ENCODE measurements at places on chromosomes 11 and 22.

GRCh38 chr11:36777311-36777710, 179.3 kb upstream of the RAG2 start:
- no peak for DNase-seq

GRCh38 chr11:111472228-111472627, 40.0 kb downstream of the BTG4 start:
- no peak for DNase-seq

DNA sequence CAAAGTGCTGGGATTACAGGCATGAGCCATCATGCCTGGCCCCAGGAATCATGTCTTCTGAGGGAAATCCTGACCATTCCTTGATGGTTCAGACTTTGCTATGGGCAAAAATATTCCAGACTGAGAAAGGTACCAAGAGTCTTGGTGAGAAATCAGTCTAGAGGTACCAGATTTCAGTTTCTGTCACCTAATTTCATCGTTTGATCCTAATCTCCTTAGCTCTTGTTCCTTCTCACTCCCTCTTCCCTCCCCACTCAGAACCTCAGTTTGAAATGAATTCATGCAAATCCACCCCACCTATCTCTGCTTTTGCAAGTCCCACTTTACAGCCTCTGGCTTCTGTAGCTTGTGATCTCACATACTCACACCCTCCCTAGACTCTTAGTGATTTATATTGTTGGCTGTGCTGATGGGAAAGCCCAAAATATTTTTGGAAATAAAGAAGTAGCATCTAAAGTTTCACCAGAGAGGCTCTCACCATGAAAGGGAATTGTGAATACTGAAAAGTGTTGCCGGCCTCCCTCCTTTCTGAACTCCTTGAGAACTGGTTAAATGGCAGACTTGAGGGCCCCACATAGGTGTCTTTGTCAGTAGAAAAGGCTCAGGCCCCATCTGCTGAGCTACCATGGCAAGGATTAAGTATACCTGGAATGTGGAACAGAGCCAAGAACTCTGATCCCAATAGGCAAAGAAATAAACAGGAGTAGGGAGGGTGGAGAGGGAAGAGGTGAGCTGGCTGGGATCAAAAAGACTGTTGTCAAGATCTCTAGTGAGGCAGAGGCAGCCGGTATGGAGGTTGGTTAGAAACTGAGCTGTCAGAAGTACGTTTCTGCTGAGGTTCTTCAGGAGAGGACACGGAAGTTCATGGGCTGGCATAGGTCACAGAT, 190.5 kb upstream of the MTMR2 start:
- no peak for DNase-seq

- no peak for DNase-seq
Measured at GRCh38 chr11:71404209-71404608, 44.0 kb downstream of the DHCR7 start.

- DNase-seq, result no peak
Measured at GRCh38 chr11:106159836-106160235, 82.4 kb downstream of the AASDHPPT start.

DNA sequence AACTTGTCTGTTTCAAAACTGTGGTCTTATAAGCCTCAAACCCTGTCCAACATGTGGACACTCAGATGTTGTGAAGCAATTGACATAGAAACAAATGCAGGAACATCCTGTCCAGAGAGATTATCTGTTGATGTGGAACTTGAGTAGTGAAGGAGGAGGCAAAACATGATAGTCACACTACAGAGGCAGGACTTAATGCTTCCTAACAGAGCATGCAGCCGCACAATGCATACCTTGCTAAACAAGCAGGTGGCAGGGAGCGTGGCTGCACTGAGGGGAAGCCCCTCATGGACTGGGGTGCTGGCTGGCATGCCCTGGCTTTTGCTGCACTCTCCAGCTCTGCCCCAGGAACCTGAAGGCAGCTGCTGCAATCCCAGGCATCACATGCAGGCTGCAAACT, 5.3 kb downstream of the C22orf39 start:
- DNase-seq, result no peak

GRCh38 chr22:30453731-30454510, 17.9 kb downstream of the SEC14L3 start:
- no peak for DNase-seq

All from CD4-positive, alpha-beta memory T cell (primary cell).